Activated T-helper 1 cell treated with anti-CD3 and anti-CD28 coated beads, Interleukin-2, amount 50 U/mL, for 16 hours (primary cell): ENCODE measurements at places on chromosomes 7 and 10.

DNA sequence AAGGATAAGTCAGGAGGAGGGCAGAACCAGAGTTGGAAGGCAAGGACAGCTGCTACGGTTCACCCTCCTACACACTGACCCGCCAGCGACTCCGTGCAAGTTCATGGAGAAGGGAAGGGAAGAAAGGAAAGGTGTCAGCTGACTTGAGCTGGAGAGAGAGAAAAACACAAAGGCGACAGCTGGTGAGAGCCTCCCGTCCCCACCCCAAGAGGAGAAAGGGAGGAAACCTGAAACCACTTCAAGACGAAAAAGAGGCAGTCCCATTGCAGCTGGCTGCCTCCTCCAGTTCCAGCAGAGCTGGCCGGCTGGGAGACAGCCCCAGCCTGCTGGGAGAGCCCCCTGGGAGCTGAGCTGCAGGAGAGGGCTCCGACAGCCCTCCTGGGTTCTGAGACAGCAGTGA, 75.2 kb downstream of the PARD3 start:
- no peak for DNase-seq

GRCh38 chr10:120477743-120478141, 20.7 kb downstream of the PLPP4 start:
- no peak for DNase-seq

- peak; percentile 40 for DNase-seq
Observed at GRCh38 chr10:103244666-103245271, 918 bp upstream of the RPEL1 start.

GRCh38 chr10:22906767-22907166, 21.1 kb upstream of the ARMC3 start:
- no peak for DNase-seq

DNA sequence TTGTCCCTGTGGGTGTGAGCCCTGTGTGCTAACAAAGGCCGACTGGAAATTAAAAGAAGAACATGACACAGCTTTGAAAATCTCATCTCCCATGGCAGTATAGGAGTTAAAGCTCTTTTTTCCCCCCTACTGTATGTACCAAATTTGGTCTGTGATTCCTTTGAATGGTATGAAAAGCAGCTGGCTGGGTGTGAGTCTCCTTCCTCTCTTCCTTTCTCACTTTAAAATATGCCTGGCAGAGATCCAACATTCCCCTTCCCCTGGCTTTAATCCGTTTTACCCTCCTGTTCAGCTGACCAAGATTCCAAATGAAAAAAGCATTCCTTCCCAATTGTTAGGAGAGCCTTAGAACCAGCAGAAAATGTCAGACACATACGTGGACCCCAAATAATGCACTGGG, 225.0 kb upstream of the CELF2 start:
- DNase-seq = no peak

- no peak for DNase-seq
Observed at GRCh38 chr10:91541481-91541880, 91.4 kb downstream of the PPP1R3C start.

DNA sequence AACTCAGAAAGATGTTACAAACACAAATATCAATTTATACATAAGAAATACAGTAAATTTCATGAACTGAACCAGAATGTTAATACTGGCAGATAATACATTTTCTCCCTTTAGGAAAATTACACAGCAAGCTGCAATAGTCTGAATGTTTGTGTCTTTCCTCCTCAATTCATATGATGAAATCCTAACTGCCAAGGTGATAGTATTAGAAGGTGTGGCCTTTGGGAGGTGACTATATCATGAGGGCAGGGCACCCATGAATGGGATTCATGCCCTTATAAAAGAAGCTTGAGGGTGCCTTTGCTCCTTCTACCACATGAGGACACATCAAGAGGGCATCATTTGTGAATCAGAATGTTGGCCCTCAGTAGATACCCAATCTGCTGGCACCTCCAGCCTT, 64.3 kb upstream of the GPR22 start:
- DNase-seq = no peak

- DNase-seq = no peak
Observed at GRCh38 chr10:91034494-91035159, 113.7 kb upstream of the ANKRD1 start.

- no peak for DNase-seq
Observed at GRCh38 chr10:77949167-77949566, 22.6 kb upstream of the DLG5 start.

- no peak for DNase-seq
Observed at GRCh38 chr7:90303241-90303640, 17.9 kb downstream of the FAM237B start.

DNA sequence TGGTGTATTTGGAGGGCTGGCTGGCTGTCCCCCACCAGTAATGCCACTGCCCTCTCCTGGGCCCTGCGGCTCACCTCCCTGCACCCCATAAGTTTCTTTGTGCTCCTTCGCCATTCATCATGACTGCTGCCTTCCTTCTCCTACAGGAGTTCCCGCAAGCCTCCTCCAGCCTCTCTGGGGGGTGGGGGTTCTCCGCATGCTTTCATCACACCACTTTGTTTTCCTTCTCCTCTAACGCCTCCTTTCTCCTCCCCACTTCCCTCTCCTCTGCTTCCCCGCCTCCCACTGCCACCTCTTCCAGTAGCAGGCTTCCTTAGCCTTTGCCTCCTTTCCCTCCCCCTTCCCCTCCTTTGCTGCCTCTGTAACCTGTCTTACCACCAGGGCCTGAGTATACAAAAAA, 58.1 kb downstream of the PAX2 start:
- no peak for DNase-seq

DNA sequence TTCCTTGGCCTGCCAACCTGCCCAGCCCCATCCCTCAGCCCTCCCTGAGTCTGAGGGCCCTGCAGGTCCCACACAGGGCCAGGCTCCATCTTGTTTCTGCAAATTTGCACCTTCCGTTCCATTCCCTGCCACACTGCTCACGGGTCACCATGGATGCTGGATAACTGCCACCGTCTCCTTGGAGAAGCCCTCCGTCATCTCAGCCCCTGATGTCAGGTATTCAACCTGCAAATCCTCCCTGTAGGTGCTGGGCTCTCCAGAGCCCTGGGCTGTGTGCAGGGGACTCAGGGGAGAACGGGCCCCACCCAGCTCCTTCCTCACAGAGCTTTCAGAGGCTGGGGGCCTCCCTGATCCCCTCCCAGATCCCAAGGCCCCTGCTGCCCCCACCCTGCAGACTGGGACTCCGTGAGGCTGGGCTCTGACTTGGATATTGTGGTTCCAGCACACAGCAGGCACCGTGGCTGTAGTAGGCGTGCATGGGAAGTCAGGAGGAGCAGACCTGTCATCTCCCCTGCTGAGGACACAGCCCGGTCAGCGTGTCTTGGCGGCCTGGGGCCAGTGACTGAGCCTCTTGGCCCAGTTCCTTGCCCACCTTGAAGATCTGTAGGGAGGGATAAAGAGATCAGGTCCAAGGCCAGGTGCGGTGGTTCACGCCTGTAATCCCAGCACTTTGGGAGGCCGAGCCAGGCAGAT, 121.7 kb upstream of the TNRC18 start:
- no peak for DNase-seq

- no peak for DNase-seq
Observed at GRCh38 chr7:20804345-20804744, 17.7 kb upstream of the SP8 start.

- DNase-seq = no peak
Observed at GRCh38 chr10:30500534-30500933, 66.5 kb downstream of the MAP3K8 start.

DNA sequence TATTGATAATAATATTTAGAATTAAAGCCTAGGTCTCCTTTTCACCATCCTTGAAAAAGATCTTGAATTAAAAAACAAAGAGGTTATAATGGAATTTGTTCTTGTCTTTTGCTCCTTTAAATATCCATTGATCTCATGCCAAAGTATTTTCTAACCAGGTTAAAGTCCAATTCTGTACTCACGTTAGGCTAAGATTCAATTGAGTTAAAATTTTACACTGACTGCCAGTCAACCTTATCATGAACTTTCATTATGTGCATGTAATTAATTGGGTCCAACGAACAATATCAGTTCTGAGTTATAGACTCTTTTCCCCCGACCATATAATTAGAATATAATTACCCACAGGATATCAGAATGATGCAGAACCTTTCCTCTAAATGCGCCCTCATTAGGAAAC, 266.6 kb downstream of the DGKB start:
- no peak for DNase-seq

- DNase-seq = no peak
Observed at GRCh38 chr7:132465516-132465915, 110.8 kb downstream of the PLXNA4 start.

- no peak for DNase-seq
Observed at GRCh38 chr7:24434972-24435371, 138.3 kb upstream of the PALS2 start.

DNA sequence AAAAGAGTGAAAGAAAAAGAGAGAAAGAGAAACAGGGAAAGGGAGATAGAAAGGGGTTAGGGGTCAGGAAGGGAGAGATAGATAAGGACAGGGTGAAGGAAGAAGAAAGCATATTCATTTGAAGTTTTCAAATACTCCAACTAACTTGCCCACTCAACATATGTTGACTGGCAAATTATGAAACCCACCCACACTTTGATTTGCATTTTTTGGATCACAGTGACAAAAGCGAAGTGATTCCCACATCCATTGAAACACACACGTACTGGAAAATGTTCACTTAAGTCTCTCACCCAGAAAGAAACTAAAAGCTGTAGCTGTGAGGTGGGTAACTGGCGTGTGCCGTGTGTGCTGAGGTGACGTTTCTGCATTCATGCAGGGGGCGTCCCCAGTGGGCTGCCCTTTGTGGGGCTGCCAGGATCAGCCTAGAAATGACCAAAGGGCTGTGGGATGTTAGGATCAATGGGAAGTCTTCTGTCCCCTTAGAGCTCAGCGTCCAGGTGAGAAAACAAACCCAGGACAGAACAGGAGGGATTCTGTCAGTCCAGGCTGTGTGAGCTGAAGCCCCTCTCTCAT, 134.9 kb upstream of the ADARB2 start:
- DNase-seq = no peak

DNA sequence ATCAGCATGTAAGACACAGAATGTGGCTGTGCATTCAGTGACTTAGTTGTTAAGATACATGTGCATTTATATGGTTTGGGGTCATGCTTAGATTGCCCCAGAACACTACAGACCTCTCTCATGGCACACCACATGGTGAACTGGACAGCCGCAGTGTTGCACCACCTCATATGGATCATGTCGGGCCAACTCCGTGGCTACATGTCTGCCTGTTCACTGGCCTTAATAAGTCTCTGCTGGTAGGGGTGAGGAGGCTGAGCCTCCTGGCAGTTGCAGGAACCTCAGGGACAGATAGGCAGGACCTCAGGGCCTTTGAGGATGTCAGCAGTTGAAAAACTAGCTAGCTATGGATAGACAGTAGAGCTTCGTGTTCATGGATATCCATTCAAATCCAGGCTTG, 751.0 kb downstream of the GRID1 start:
- DNase-seq = no peak

GRCh38 chr10:29304264-29304994, 15.6 kb downstream of the LYZL1 start:
- DNase-seq = no peak

DNA sequence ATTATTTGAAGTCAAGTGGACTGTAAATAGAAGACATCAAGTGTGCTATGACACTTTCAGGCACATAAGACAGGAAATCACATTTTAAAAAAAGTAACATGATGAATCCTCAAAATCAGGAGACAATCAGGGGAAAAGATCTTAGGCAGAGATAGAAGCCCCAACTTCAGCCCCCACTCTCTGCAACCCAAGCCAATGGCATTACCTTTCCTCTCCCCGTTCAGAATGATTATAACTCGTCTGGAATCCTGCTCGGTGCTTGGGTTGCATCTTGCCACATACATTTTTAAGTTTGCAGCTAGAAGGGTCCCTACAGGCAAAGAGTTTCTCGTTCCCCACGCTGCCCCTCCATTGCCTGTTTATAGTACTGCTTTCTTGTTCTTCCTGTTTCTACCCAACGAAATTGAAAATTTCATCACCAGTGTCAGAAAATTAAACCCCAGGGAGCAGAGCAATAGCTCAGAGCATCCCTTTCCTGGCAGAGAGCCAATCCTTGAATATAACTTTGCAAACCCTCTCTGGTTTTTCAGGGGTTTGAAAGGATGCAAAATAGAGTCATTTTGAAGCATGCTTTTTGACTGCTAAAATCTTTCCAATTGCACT, 260.5 kb upstream of the AOAH start:
- DNase-seq = no peak

DNA sequence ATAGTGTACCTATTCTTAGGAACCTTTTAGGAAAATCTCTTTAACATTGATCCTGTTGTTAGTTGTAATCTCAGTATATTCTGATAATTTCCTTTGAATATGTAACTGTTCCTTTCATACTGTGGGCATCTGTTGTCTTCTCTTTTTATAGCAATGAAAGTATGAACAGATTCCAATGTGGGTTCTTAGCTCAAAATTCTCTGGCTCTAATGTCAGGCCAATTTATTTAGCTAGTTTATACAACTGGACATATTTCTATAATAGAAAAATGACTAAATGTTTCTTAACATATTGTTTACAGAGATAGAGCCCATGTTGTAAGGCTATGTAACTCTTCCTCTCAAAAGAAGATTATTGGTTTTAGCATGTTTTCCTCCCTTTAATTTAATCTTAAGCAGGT, 363.2 kb downstream of the AUTS2 start:
- DNase-seq = no peak

- DNase-seq = no peak
Observed at GRCh38 chr10:38025283-38025682, 14.8 kb downstream of the ZNF33A start.

GRCh38 chr7:68512466-68512865, 1085.8 kb upstream of the AUTS2 start:
- DNase-seq = no peak

GRCh38 chr10:114532226-114532625, 125.8 kb downstream of the ABLIM1 start:
- DNase-seq = no peak

GRCh38 chr10:119357412-119358151, 150.2 kb downstream of the GRK5 start:
- DNase-seq = no peak

- no peak for DNase-seq
Observed at GRCh38 chr7:83413424-83413823, 235.5 kb downstream of the SEMA3E start.

DNA sequence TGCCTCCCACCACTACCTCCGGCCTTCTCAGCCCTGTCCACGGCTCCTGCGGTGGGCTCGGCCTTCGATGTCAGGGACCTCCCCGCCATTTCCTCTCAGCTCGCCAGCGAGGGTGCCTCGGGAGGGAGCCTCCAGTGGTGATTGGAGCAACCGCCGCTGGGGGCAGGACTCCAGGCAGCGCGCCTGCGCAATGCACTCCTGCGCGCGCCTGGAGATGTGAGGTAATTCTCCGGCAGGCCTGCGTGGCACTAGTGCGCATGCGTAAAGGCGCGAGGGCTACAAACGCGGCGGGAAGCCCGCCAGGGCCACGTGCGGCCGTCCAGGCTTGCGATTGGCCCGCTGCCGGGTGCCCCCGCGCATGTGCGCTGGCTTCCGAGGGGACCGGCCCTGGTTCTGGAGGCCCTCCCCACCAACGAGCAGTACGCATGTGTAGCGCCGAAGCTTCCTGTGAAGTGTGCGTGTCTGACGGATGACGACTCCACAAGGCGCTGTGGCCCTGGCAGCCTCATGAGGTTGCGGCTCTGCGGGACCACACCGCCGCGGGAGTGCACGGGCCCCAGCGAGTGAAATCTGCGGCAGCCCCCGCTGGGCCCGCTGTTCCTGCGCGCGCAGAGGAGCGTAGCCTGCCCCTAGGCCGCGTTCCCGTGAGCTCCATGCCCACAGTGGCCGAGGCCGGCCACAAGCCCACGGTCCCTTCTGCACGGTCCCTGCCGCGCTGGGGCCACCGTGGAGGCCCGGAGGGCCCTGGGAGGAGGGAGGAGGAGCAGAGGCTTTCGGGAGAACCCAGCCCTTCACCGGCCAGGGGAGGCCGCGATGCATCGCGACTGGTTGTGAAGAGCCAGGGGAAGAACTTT, at the start of gene SYCE1:
Gene SYCE1, minus strand, starts transcription at position 143 of the 854 bp plus-strand sequence. Its CDS starts 54 bp downstream, at position 89.
- no peak for DNase-seq
